Fibroblast of skin of left biceps (primary cell): ENCODE measurements at places on chromosomes 7 and 10.

- DNase-seq: no peak
These were observed 27.0 kb upstream of the SAMD9L start for GRCh38 chr7:93175219-93175618.

DNA sequence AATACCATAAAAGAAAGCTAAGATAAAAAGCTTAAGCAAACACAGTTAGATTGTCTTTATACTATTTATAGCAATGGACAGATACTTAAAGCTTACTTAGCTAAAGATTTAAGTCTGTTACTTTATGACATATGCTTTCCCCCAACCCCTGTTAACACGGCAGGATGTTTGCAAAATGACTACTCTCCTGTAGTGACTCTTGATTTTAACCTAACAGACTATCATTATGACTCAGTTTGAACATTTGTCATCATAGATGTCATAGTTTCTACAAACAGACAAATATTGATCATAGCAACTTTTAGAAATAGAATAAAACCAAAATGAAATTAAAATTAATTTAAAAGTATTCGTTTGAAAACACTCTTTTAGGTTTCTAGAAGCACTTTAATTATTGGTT is 7.8 kb upstream of the COMMD3 start:
- no peak for DNase-seq

GRCh38 chr10:125557311-125557710 is 125.7 kb downstream of the TEX36 start:
- DNase-seq: no peak

DNA sequence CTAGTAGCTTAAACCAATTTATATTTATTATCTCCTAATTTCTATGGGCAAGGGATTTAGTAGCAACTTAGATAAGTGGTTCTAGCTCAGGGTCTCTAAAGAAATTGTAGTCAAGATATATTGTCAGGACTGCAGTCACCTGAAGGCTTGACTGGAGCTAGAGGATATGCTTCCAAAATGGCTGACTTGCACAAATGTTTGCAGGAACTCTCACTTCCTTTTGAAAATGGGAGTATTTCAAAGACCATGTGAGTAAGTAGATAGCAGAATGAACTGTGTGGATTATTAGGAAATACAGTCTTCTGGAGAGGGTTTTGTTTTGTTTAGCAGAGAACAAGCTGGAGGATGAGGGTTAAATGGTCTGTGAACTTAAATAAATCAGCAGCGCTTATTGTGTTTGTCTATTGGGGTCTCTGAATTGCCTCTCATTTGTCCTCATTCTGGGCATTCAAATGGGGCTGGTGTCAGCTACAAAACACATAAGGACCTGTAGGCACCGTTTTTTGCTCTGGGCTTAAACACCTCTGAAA is 524.6 kb downstream of the LRMDA start:
- DNase-seq: no peak

- peak; percentile 80 for DNase-seq
These were observed 450.9 kb upstream of the MKI67 start for GRCh38 chr10:128576943-128577670.

- DNase-seq: no peak
These were observed 5.7 kb downstream of the HIPK2 start for GRCh38 chr7:139772115-139772514.

- peak; percentile 26 for DNase-seq
These were observed 1002.9 kb upstream of the KCND2 start for GRCh38 chr7:119270045-119270464.

- no peak for DNase-seq
These were observed 14.0 kb downstream of the DNMBP start for GRCh38 chr10:99995713-99996112.

- DNase-seq: no peak
These were observed 84.6 kb downstream of the ICA1 start for GRCh38 chr7:8177109-8177933.

DNA sequence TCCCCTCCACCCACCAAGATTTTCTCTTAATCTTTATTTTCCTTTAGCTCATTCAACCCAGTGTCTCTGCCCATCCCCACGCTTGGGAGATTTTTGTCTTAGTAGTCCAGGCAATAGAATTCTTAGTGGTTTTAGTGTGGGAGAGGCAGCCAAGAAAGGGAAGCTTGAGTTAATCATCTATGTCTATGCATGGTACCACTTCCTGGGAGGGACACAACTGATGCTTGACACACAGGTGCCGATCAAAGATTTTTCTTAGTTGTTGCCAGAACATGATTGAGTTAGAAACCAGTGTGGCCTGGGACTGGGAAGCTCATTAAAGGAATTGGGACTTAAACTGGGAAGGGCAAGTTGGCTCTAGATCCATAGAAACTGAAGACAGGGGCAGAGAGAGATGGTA is 3.1 kb downstream of the STRA8 start:
- no peak for DNase-seq
